ENCODE measurements at places on chromosomes 11 and 22.

- no peak for DNase-seq
Measured at GRCh38 chr11:122267602-122268001, 151.6 kb upstream of the BLID start.

- peak; percentile 64 for DNase-seq
Measured at GRCh38 chr11:78645226-78646202, 70.8 kb upstream of the NARS2 start.

DNA sequence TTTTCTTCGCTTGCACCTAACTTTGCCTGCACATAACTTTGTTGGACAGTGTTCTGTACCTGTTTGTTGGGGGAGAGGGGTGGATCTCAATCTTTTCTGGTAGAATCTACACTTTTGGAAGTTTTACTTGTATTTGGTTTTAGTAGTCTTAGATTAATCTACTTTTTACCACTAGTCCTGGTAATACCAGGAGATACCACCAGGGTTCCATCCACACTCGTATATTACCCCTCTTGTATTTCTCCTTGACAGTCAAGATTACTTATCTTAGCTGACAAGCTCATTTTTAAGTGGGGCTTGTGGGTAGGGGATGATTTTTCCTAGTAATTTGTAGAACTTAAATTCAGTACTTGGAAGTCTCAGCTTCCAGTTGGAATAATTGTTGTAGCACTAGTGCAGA is 37.3 kb upstream of the TECTA start:
- no peak for DNase-seq

DNA sequence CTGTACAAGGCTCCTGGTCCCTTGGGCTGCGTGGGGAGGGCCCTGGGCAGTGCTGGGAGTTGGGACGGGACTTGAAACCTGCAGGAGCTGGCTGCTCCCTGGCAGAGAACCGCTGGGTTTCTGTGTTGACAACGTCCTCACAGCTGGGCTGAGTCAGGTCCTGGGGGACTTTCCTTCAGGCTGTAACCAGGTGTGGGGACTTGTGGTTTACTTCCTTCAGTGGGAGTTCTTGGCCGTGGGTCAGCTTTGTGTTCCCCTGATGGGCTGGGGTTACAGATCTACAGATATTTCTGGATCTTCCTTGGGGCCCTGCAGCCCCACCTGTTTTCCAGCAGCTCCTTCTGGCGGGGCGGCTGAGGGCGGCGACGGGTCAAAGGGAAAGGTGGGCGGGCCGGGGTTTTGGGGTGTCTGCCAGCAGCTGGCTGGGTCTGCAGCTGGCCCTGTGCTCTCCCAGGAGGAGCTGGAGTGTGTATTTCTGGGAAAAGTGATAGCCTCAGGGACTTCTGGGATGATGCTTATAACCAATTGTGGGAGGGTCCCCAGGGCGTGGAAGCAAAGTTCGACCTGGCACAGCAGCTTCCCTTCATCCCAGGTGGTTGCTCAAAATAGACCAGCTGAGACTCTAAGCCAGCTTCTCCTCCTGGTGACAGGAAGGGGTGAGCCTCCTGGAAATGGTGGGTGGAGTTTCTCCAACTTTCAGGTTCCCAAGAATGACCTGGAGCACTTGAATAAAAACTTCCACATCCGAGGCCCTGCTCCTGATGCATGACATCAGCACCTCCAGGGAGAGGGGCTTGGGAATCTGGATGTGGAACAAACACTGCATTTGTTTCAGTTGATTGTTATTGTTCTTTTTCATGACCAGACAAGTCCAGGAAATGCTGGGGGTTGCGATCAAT is 19.1 kb downstream of the ST14 start:
- DNase-seq = no peak

GRCh38 chr11:128709402-128709801 is 15.5 kb downstream of the FLI1 start:
- peak; percentile 58 for DNase-seq

DNA sequence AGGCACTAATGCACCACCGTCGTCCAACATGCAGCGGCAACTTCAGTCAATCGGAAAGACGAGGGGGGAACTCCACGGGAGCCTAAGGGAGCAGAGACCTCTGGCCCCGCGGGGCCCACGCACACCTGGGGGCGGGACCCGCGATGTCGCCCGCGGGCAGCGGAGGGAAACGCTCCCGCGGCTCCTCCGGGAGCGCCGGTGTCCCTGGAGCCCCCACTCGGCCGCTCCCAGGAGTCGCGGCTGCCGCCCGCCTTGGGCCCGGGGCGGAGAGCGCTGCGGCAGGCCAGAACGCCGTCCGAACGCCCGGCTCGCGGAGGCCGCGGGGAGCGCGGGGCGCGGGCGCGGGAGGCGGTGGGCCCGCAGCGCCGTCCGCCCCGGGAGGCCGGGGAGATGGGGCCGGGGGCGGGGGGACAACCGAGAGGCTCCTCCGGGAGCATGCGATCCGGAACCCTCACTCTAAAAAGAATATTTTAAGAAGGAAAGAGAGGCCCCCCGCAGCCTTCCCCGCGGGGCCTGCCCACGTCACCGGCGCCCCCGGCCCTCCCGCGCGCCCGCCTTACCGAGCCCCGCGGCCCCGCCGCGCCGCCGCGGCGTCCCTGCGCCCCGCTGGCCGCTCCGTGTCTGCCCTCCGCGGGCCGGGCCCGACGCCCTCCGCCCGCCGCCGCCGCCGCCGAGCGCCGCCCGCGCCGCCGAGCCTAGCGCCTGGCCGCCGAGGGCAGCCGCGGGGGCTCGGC is 86.6 kb upstream of the ARHGAP32 start:
- DNase-seq = no peak

DNA sequence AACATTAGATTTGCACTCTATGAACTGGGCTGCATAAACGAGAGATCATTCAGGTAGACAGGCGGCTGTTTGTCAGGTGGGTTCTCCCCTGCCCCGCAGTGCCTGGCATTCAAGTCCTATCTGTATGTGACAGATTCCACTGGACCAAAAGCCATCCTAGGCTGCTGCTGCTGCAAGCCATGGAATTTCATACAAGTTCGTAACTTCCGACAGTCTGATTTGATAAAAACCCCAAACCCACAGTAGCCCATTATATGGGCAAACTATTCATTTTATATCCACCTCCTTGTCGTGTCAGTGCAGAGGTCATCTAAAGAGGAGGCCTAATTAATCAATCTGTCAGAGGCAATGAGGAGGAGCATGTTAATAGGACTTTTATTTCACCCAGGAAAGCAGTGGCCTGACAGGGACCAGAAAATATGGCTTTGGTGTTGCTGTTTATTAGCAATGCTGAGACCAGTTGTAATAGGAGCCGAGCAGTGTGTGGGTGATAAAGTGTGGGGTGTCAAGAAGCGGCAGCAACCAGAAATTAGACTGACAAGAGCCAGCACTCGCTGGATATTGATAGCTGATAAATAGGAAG is 124.2 kb downstream of the ARL14EP start:
- DNase-seq = no peak

GRCh38 chr11:93767018-93767417 is 17.1 kb upstream of the MED17 start:
- no peak for DNase-seq

DNA sequence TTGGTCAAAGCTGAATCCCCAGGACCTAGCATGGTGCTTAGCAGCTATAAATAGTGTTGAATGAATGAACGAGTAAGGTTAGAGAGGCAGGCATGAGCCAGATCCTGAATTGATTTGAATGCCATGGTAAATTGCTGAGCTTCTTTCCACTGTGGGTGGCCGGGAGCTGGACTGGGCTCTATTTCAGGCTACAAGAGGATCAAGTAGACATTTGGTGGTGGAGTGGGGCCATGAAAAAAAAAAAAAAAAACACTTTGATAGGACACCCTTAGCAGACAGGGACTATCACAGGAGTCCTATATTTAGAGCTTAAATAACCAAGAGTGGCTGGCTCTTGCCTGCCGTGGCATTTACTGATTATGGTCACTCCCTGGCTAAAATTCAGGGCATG is 77.6 kb downstream of the MIAT start:
- DNase-seq = no peak

DNA sequence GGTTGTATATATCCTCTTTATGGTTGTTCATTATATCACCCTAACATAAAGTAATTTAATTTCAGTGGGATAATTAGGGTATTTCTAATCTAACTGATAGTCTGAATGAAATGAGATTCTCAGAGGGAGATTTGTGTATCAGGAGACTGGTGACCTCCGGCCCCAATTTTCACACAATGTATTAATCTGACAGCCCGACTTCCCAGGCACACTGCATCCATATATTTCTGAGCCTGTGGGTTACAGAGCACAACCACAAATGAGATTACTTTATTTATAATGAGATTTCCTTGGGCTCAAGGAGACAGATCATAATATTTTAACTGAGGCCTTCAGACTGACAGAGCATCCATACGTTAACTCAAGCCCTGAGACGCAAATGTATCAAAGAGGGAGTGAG is 125.9 kb downstream of the RCN1 start:
- DNase-seq = no peak

DNA sequence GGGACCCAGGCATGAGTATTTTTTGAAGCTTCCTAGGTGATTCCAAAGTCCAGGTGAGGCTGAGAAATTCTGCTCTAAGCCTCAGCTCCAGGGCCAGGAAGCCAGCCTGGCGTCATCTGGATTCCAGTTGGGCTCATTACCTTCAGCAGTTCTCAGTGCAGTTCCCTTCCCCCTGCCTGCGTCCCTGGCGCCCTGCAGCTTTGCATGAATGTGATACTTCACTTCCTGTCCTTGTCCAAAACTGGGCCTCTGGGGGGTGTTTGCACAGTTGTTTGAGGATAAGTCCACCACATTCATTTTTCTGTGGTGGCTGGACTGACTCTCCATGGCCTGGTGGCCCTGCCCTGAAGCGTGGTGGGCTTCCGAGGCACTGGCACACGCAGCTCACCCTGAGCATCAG is 98.1 kb downstream of the TENM4 start:
- DNase-seq = no peak

DNA sequence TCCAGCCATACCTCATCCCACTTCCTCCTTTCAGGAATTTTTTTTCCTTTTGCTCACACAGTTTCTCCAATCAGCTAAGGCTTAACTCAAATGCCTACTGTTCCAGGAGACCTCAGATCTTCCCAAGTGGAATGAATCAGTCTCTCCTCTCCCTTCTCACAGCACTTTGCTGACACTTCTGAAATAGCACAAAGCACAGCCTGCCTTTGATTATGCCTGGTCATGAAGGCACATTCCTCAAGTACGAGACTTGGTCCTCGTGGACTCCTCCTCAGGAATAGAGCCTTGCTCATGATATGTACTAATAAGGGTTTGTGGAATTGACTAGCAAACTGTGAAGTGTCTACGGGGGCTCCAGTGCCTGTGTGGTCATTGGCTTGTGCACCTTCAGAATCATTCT is 176.7 kb upstream of the TENM4 start:
- peak; percentile 34 for DNase-seq

DNA sequence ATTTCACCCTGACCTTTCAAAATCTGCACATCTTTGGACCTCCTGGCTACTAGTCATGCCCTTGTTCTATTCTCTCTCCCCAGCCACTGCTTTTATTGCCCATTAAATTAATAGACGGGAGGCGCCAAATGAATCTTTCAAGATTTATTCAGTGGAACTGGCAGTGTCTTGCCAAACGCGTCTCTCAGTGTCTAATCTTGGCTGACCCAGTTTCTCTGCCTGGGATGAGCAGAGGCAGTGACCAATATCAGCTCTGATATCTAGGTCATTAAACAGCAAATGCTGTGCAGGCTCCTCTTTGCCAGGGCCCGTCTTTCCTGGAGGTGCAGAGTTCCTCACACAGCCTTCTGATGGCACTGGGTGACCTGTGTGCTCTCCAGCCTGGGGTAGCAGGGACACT is 74.0 kb downstream of the TRAF6 start:
- DNase-seq = no peak

GRCh38 chr11:114063149-114063828 is 3.8 kb downstream of the ZBTB16 start:
- DNase-seq = no peak

DNA sequence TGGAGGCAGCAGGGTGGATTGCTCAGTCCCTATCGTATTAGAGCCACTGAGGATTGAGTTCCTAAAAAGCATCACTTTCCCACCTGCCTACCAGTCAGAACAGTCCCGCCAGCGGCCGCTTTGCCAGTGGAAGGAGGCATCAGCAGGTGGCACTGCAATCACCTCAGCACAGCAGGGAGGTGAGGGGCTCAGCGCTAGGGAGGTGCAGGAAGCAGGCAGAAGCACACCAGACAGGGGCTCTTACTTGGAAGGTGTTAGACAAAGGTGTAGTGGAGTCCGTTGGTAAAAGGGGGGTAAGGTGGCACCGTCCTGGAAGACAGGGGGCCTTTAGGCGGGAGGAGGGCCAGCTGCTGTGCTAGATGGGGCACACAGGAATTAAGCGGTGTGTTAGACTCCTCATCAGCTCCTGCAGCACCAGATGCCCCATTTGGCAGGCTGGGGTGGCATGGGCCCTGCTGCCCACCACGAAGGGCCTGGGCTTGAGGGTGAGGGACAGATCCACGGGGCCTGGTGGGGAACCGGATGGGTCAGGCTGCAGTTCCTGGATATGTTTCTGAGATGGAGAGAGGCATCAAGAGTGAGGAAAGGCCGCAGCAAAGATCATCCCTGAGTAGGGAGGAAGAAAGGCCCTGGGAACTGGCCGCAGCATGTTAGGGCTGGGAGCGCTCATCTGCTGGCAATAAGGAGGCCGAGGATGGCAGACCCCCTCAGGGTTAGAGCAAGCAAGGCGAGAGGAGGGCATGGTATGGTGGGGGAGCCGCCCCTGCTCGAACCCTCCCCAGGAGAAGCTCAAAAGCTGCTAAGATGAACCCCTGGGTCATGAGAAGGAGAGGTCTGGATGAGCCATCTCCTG is 42.5 kb downstream of the C11orf58 start:
- no peak for DNase-seq

- no peak for DNase-seq
Measured at GRCh38 chr11:71131861-71132260, 120.5 kb downstream of the SHANK2 start.

DNA sequence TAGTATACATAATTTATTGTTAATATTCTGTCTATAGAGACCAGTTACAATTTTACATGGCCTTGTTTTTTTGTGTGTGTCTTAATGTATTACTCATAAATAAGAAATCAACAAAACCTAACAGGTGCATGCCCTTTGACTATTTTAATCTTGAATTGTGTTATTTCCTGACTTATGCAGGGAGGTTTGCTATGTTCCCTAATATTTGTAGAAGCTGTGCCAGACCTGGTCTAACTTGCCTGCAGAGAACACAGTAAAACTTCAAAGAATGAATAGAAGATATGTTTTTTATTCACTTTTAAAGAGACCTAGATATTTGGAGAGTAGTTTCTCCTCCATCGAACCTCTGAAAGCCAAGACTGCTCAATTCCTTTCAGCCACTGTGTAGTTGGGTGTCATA is 234.7 kb downstream of the LUZP2 start:
- DNase-seq = no peak

DNA sequence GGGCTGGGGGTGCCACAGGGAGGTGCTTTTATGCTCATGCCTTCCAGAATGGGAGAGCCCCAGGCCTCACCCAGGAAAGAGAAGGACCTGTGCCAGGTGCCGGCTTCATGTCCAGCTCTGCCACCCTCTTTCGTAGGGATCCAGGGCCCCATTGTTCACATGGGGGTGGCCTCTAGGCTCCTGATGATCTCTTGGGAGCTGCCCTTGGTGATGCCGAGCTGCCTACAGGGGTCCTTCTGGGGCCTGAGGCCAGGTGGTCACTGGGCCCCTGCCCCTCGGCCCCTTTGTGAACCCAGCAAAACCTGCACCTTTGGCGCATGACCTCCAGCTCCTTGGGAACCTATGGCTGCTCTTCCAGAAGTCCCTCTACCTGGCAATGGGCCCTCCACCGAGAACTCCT is 41.4 kb upstream of the SMIM38 start:
- no peak for DNase-seq

GRCh38 chr11:69684651-69685050 is 9.5 kb upstream of the LTO1 start:
- DNase-seq = no peak
